ENCODE measurements at places on chromosomes 6 and 20.

GRCh38 chr6:33785778-33786177 is 3.2 kb downstream of the LEMD2 start:
- DNase-seq: no peak

- DNase-seq: no peak
Measured at GRCh38 chr20:35005463-35005961, 49.8 kb downstream of the MYH7B start.

DNA sequence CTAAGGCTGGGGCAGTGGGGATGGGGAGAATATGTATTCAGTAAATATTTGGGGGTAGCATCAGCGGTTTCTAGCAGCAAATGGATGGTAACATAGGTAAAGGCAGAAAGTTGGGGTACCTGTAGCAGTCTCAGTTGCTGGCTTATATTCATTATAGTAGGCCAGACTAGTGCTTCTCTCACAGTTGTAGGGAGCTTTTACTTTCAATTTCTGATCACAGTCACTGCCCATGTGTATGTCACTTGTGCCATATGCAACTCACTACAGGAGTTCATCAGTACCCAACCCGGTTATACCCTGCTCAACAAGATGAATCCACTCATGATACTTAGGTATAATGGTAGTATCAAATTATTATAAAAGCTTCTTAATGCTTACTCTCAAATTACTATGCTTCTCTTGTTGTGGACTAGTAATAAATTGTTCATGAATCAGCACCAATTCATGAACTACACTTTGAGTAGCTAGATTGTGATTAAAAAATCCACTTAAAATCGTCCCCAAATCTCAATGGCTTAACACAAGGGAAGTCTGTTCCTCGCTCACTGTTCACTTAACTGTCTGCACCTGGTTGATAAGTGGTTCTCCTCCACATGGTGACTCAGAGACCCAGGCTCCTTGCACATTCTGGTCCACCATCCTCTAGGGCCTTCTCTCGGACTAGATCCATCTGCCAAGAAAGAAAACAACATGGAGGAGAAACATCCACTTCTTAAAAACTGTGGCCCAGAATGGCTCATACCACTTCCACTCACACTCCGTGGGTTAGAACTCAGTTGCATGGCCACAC is 31.3 kb upstream of the MYLIP start:
- DNase-seq: no peak

DNA sequence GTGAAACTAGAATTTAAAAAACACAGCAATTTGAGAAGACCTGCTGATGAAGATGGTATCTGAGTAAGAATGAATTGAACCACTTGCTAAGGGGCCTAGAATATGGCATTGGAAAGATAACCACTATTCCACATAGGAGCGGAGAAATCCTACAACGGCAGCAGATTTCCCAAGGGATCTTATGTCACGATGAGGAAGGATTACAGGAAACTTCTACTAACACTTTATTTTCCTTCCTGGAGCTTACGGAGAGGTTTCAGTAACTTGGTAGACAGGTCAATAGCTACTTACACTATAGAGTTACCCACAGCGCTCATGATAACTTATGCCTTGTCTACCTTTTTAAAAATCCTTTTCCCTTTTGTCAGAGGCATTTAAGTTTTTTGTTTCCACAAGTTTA is 11.8 kb upstream of the TCF21 start:
- no peak for DNase-seq

GRCh38 chr6:130931683-130932082 is 104.5 kb downstream of the SMLR1 start:
- DNase-seq: no peak

- DNase-seq: no peak
Measured at GRCh38 chr6:43460032-43460431, 4.7 kb upstream of the DLK2 start.

DNA sequence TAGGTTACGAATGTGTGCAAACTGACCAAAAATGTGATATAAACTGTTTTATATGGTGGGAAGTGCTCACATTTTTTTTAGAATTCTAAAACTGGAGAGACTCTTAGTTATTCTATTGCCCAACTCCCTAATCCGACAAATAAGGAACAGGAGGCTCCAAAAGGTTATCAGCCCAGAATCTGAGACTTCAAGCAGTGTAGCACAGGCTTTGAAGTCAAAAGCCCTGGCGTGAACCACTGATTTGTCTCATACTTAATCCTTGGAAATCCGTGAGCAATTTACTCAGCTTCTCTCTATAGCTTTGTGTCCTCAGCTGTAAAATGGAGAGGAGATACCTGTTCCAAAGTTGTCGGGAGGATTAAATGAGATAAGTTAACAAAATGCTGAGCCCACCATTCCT is 368.8 kb upstream of the SASH1 start:
- DNase-seq: no peak

DNA sequence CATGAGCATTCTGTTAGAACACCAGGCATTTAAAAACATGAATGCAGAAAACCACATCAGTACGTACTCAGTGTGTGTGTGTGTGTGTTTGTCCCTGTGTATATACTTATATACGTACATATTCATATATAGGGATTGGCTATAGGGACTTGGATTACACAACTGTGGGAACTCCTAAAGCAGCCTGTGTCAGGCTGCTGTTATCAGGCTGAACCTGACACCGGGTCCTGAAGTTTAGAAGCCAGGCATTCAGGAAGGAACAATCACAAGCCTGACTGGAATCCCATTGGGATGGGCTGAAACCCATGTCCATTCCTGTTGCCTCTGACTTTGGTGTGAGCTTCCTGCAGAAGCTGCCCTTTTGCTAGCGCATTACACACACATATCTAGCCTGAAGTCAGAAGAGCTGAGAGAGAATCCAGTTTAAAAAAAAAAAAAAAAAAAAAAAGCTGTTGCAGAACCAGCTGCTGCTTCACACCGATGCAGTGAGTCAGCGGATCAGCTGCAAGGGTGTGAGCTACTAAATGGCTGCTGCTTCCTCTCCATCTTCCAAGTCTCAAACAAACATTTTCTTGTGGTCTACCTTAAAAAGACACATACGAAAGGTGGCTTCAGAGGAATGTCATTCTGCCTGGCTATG is 348.1 kb downstream of the THBS2 start:
- no peak for DNase-seq

GRCh38 chr6:129046526-129046925 is 163.6 kb downstream of the LAMA2 start:
- DNase-seq: no peak

DNA sequence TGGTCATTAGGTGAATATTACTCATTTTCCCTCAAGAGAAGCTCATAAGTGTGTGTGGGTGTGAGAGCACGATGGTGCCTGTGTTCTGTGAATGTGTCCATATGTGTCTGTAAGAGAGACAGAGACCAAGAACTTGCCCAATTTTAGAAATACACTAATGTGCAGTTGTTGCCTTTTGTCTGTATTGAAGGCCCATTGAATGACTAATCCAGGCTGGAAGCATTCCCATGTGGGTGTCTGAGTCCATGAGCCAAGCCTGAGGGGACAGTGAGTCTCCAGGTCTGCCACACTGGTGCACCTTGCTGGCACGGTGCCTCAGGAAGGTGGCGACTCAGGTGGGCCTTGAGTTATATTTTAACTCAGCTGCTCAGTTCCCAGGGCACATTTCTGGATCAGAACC is 25.5 kb upstream of the ASXL1 start:
- DNase-seq: no peak

GRCh38 chr6:149459761-149460160 is 25.1 kb downstream of the ZC3H12D start:
- DNase-seq: no peak

GRCh38 chr20:63101781-63102720 is 95.3 kb upstream of the BHLHE23 start:
- peak; percentile 44 for DNase-seq

GRCh38 chr6:89186762-89187161 is 30.4 kb downstream of the GABRR1 start:
- DNase-seq: no peak

DNA sequence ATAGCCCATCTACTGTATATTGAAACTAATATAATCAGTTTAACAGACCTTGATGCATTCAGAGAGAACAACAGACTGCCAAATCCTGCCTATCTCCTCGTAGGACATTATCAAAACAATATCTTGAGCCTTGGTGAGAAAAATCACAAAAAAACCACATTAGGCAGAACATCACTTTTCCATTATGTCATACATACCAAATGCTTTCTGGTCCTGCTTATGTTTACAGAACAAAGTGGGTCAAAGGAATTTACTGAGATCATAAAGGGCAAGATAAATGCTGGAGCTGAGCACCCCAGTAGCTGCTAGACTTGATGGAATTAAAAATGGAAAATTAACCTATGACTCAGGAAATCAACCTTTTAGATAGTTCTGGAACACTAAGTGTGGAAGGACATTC is 195.3 kb upstream of the KCNK16 start:
- no peak for DNase-seq

GRCh38 chr20:36154700-36155628 is at the start of gene EPB41L1:
EPB41L1 (plus strand) TSS chr20:36154740; CDS start chr20:36173778, 19,038 bp downstream.
- DNase-seq: no peak

- DNase-seq: no peak
Measured at GRCh38 chr6:50962213-50962759, 143.6 kb downstream of the TFAP2B start.

- no peak for DNase-seq
Measured at GRCh38 chr6:105621564-105622175, 218.8 kb upstream of the PREP start.

DNA sequence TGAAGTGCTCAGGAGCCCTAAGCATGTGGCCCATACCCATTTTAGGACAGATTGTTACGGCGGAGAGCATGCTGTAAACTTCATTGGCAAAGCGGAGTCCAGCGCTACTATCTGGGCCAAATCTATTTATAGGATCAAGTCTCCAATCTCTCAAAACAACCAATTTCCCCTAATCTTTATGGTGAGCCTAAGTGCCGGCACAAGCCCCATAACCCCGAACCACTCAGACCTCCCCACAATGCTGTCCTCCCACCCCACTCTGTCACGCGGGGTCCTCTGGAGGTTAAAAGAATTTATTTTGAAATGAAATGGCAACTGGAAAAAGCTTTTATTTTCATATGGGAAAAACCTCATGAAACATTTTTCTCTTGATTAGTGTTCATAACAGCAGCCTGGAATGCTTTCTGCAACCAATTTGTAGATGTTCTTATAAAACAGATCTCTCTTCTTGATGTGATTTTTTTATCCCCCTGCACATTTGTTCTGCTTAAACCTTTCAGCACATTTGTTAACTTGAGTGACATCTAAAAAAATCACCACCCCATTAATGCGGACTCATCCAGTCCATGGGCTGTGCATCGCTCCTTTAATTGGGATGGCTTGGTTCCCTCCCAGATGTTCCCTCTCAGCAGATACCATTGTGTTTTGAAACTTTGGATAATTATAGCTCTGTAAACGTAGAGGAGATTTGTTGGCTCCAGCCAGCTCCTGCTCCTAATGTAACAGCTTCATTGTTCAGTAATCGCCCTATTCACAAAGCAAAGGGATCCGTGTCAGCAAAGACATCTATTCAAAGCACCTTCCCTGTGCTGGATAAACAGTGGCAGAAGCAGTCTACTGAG is 323.6 kb downstream of the CD83 start:
- no peak for DNase-seq
